ENCODE measurements at places on chromosomes 3 and 15.

DNA sequence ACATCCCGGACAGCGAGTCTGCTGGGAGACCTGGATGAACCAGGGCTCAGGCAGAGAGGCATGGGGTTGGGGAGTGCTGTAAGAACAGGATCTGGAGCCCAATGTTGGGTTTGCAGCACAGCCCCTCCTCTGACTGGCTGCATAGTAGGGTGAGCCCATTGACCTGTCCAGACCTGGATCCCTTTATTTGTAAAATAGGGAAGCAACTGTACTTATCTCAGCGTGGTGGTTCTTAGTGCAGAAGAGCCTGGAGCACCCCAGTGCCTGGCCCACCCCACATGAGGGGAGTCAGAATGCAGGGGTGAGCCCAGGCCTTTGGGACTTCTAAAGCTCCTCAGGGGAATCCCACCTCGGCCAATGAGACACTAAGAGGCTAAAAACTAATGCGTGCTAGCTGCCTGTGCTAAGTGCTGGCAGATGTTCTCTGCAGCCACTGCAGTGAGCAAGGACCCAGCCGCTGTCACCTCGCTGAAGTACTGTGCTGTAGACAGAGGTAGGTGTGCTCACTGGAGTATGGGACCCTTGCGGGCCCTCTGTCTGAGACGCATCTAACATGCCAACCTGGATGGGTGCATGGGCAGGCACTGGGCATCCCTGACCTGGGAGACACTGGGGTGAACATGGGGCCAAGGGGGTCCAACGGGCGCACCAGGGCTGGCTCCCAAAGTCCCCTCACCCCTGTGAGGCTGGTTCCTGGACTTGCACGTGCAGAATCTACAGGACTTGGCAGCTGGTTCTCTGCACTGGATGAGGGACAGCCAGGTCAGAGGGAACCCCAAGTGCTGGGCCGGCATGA, 95.6 kb downstream of the ATP10A start:
- DNase-seq = no peak

GRCh38 chr3:18703798-18704197, 278.7 kb upstream of the SATB1 start:
- no peak for DNase-seq

GRCh38 chr3:17035033-17035432, 150.3 kb downstream of the PLCL2 start:
- no peak for DNase-seq

GRCh38 chr3:161496508-161496907, at the start of gene OTOL1:
Gene OTOL1, plus strand, starts transcription at chr3:161496808. Its CDS starts 0 bp downstream, at chr3:161496808.
- DNase-seq = no peak

GRCh38 chr3:63613561-63613960, 38.9 kb upstream of the SNTN start:
- DNase-seq = no peak

DNA sequence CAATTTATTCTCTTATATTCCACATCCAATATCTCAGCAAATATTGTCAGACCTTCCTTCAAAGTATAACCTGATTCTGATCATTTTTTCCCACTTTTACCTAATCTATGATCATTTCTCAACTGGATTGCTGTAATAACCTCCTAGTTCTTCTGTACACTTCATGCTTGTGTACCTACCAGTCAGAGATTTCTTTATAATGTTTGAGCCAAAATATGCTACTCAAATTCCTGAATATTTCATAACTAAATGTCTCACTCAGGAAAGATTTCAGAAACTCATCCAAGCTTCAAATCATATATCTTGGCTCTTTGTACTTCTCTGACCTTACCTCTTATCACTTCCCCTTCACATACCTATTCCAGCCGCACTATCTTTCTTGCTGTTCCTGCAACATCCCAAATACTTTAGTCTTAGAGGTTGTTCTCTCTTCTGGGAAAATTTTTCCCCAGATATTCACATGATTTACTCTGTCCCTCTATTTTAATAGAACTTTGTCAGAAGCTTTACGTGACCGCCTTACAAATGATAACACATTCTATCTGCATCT, 20.0 kb downstream of the BCHE start:
- no peak for DNase-seq

GRCh38 chr3:56693750-56694149, 10.7 kb upstream of the TASOR start:
- DNase-seq = no peak

DNA sequence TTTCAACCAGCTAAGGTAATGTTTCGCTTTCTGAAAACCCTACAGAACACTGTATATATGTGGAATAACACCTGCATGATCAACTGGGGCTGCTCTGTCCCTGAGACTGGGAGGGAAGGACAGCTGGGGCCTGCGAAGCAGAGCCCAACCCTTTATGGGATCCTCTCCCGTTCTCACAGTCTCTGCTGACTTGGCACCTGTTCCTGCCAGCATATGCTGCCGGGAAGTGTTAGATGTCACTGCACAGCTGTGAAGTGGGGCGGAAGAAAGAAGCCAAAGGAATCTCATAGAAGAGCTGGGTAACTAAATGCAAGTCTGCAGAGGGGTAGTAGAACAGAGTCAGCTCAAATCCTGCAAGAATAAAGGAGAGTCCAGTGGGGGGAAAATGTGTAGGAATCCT, 29.6 kb downstream of the LRRC3B start:
- DNase-seq = no peak

DNA sequence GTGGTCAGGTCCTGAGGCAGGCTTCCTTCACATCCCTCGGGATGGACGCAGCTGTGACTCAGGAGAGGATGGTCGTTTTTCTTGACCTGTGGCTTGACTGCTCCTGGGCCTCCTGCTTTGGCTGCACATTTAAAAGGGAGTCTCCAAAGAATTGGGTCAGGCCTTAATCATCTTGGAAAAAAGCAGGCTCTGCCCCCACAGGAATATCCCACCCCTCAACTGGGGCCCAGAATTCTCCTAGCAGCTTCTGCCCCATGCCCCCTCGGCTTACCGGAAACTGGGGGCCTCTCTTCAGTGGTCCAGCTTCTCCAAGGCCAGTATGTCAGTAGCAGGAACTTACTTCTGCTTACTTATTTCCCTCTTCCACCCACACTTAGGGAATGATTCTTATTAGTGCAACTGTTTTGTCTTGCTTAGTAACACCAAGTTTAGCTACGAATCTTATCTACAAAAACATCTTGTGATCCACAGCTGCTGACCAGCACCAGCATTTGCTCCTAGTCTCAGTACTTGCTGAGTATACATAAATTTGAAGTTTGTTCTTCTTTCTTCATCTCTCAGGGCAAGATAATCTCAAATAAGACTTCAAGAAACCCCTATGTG, 35.7 kb downstream of the ATG7 start:
- no peak for DNase-seq

DNA sequence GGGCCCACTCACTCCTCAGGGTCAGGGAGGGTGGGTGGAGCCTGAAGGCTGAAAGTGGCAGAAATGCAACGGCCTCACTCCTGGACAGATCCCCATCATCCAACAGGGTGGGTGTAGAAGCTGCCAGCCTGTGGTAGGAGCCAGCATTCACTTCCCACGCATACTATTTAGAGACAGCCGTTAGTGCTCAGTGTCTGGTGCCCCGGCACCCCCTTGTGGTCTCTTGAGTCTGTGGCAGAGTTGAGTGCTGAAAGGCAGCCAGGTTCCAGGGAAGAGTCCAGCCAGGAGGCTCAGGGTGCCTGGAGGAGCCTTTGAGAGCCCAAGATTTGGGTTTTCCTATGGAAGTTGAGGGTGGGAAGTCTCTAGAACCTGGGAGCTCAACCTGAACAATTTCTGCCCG, 2.1 kb upstream of the GNAT1 start:
- peak; percentile 34 for DNase-seq

DNA sequence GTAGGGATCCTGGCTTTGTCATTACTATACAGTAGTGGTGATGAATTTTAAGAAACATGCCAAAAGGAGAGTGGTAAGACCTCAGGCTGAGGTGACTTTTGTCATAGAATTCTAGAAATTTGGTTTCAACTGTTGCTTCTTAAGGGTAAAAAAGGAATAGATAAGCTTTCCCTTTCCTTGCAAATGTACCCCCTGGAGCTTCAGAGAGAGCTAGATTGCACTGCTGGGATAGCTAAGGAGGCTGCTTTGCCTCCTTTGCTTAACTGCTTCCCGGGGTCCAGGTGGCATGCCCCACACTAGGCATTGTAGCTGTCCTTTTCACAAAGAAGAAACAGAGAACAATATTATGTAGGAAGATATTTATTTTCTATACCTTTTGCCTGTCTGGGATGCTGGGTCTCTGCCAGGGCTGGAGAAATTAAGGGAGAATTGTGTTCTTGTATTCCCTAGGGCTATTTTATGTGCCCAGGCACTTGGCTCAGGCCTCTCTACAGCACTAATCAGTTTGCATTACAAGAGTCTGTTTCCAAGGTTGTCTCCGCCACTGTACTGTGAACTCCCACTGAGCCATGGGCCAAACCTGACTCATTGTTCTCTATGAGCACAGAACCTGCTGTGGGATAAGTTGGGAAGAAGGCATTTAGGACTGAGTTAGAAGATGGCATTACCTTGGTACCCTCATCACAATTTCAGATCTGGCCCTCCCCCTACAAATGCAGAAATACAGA, 460.0 kb downstream of the PDCD6IP start:
- no peak for DNase-seq

DNA sequence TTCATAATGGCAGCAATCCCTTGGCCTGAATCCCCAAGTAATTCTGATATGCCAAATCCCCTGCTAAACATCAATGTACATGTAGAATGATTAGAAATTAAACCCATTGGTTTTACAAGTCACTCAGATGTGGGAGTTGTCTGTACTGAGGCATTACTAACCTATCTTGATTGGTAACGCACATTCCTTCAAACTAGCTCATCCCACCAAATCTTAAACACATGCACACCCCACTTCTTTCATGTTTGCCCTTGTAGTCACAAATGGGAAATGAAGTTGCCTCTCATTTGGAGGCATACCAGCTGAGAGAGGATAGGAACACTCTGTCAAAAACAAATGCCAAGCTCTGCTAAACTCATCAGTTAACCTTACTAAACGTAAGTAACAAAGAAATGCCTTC, 29.1 kb upstream of the MAN2C1 start:
- no peak for DNase-seq

DNA sequence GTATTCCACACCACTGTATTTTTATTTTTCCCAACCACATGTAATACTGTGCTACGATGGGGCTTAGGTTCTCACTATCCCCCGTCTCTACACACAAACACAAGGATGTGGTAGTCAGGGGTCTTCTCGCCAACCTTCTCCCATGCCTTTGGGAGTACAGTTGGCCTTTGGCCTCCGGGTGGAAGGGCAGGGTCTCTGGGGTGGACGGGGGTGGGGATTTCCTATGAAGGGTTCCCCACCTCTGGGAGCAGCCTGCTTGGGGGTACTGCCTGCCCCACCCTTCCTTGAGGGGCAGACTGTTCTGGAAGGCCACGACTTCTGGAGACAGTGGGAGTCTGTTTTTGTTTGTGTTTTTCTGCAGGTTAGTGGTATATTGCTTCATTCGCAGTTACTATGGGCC, 21.3 kb upstream of the RAD18 start:
- DNase-seq = no peak

- peak; percentile 90 for DNase-seq
Observed at GRCh38 chr15:90059208-90059985, 42.9 kb downstream of the IDH2 start.

DNA sequence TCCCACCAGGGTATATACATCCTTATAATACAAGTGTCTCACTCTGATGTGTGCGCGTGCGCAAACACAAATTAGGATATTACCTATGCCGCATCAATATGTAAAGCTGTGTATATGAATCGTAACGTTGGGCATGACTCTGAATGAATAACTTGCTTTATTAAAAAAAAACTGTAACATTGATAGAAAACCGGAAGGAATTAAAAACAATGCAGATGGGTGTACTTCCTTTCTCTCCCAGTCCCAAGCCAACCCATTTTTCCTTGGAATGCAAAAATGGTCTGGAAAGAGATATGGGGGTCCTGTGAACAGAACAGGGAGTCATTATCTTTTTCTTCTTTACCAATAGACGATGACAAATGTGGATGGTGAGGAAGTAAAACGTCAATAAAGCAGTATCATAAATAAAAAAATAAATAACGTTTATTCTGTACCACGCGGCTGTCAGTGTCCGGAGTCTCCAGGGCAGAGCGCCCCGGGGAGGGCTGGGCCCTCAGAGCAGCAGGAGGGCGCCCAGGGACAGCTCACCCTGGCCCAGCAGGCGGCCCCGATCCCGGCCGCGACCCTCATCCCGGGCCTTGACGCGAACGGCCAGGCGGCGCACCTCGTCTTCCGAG, 1.6 kb downstream of the C2CD4B start:
- no peak for DNase-seq

GRCh38 chr3:188510366-188510765, 356.4 kb downstream of the LPP start:
- no peak for DNase-seq
